ENCODE measurements at places on chromosomes 7 and 10.
A peak's percentile ranks its signal among the peaks of the same experiment; 100 is the strongest.

DNA sequence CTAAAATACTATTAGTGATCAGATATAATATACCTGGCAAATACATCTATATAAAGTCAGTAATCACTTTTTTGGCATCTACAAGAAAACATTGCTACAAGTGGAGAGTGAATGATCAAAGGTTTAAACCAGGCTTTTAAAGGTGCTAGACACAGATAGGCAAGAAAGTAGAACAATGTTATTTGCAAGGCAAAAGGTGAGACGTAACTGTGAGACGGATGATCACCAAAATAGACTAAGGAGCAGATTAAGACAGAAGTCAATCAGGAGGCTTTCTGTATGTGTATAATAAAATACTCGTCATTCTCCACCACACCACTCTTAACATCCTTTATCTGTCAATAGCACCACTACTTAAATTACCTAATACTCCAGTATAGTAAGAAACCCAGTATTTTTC lies 8.3 kb downstream of the ANXA7 start:
- no peak for DNase-seq

DNA sequence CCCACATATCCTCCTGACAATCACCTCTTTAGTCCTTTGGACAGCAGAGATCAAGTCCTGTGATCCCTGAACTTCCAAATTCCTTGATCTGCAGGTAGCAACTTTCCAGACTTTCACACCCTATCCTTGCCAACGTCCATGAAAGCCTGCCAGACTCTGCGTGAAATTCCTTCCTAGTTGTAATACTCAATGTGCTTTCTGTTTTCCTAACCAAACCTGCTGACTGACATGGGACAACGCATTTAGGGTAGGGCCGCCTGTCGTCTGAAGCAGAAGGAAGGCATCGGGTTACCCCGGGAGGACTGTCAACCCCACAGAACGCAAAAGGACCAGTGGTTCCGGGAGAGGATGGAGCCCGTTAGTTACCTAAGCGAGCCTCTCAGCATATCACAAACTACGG lies 23.9 kb downstream of the ITGA8 start:
- DNase-seq, result no peak

- no peak for DNase-seq
These were observed 90.1 kb downstream of the FOXL3 start for GRCh38 chr7:380139-380485.

DNA sequence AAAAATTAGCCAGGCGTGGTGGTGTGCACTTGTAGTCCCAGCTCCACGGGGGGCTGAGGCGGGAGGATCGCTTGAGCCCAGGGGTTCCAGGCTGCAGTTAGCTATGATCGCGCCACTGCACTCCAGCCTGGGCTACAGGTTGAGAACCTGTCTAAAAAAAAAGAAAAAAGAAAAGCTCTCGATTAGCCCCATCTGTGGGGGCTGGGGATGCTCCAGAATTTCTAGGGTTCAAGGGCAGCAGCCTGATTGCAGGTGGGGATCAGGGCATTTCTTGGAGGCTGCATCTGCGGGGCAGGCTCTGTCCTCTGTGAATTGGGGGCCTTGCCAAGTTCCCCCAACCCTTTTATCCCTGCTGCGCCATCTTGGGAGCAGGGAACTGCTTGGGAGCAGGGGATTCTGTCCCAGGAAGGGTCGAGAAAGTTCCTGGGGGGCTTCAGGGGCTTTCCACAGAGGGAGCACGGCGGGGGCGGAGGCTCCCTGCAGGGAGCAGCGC lies 651 bp upstream of the ARPC1A start:
- DNase-seq, result no peak

DNA sequence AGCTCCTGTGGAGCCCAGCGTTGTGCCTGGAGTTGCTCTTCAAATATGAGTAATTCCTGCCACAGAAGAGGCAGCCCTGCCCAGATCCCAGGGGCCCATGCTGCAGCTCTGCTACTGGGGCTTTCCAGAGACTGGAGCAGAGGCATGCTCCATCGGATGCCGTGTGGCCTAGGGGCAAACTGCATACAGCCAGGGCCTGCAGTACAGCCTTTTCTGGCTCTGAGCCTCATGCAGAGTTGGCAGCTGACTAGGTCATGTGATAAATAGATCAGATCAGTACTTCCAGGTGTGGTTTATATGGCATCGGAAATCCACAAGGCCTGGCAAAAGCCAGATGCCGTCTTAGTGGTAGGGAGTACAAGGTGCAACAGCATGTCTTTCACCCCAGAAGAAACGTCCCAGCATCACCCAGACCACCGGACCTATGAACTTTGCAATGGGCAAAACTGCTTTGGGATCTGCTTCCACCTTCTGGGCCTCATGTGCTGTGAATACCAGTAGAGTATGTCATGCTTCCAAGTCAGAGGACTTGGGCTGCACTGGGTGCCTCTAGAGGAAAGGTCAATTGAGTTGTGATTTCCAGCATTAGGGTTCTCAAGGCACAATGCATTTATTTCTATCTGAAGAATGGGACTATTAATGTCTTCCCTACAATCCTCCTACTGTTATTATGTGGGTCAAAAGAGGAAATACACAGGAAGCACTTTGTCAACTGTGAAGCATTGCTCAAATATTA lies 250.7 kb upstream of the ZNF32 start:
- DNase-seq, result no peak

DNA sequence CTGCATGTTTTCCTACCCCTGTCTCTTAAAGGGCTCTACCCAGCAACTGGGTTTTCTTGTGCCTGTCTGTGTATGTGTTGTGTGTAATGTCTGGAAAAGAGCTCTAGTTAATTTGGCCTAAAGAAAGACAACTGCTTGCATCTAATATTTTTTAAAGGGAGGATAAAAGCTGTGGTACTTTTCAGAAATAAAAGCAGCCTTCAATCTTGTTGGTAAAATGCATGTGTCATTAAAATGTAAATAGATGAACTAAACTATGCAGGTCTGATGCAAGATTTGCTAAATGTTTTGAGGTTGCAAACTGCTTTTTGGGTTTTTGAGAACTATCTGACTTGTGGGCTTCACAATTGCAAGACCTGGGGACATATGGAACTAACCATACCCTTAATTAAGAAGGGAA lies 445.3 kb downstream of the HTR7 start:
- DNase-seq, result no peak

GRCh38 chr10:61157182-61157581 lies 213.2 kb upstream of the RHOBTB1 start:
- no peak for DNase-seq

DNA sequence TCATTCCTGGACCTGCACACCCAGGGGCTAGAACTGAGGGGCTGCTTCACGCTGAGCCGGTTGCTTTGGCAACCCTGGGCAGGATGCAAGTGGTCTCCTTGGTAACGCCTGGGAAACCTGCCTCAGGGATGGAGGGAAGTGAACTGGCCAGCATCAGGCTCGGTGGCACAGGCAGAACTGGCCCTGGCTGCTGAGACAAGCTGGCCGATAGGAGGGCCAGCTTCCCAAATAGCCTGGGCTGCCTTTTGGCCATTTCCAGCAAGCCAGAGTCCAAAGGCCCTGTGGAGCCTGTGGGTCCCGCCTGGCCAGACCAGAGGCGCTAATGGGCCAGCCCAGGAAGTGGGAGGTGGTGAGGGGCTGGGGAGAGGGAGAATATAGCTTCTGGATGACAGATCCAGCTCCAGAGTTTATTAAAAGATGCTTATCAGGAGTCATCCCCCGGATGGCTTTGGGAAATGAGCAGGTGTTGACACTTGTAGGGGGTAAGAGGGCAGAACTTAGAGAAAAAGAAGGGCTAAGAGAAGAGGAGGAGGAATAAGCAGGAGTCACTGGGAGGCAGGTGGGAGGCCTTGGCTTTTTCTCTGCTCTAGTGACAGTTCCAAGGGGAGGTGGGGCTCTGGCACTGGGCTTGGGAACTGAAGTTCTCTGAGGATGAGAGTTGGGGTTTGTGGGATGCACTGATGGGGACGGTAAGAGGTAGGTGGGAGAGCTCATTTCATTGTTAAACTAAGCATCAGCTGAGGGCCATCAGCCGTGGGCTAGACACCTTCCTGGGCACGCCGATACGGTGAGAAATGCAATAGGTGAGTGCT lies 9.6 kb downstream of the NEURL1 start:
- no peak for DNase-seq

DNA sequence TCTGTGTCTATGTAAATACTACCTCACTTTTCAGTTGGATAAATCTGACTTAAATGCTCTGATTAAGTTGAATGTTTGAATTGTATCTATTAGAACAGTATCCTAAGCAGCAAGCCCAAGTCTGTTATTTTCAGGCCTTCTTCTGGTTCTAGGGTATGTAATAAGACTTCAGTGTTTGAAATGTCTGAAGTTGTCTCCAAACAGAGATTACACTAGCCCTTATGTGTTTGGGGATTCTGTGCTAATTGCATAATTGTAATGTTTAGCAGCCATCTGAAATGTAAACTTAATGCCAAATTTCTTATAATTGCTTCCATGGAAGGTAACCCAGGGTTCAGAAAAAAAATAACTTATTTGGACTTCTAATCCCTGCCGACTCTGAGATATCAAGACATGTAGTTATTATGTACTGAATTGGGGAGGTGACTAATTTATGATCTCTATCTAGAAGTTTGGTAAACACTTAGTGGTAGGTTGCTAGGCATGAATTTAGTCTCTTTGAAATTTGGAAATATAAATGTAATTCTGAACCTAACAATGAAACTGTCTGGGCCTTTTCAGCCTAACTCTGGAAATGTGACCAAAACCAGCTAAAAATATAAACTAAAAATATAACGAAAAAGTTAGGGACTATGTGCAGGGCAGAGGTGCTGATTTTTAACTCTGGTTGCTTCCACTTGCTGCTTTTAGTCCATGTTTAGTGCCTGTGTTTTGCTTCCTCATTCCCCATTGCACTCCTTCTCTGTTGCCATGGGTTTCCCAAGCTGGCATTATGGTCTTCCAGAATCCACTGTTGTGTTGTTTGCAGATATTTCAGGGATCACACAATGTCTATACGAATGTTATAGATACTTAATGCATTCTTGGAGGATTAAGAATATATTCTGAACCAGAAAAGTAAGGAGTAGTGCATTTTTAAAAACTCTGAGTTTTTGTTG lies 54.8 kb downstream of the MCU start:
- DNase-seq, result no peak

DNA sequence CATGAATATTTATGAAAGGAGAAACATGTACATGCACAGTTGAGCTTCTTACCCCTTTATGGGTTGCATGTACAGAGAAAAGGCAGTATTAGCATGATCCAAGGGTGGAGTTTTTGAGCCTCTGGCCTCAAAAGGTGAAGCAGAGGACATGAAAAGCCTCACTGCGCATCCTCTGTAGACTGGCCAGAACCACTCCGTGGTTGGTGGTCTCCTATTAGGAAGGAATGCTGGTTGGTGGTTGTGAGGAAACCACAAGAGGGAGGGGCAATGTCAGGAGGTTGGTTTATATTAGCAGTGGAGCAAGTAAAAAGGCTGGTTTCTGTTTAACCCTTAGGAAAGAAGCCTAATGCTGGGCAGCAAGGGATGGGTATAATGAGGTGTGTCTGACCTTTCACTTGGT lies 37.5 kb downstream of the AHCYL2 start:
- no peak for DNase-seq

GRCh38 chr10:131701131-131701947 lies 199.5 kb upstream of the PPP2R2D start:
- no peak for DNase-seq

- no peak for DNase-seq
These were observed 12.7 kb upstream of the AMZ1 start for GRCh38 chr7:2675256-2675764.

DNA sequence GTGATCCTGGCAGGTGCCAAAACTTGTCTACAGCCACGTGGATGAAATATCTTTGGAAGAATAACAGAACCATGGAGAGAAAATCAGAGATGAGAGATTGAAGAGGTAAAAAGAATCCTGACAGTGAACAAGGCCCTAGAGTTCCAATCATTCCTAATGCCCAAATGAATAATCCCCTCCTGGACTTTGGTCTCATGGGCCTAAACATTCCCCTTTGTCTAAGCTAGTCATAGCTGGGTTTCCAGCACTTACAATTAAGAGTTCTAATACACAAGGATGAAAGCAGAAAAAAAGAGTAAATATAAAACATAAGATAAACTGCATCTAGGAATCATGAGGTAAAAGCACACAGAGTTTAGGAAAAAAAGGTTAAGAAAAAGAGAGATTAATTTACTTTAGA lies 40.2 kb downstream of the ARHGAP12 start:
- no peak for DNase-seq

- no peak for DNase-seq
These were observed 113.0 kb downstream of the SEC23IP start for GRCh38 chr10:120005207-120006201.

DNA sequence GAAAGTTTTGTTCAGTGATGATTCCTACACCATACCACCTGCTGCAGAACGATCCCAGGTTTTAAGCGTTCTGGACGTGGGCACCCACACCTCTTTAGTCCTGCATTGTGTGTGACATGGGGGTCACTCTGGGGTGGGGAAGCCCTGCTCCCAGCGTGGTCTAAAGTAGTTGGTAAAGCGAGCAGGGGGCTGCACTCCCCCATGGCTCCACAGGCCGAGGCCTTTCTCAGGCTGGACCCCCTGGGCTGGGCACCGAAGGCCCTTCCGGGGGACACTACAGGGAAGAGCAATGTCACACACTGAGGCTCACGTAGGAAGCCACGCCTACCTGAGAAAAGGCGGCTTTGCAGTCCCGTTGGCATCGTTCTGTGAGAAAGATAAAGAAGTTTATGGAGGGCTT lies 12.3 kb downstream of the BRI3 start:
- DNase-seq, result no peak

GRCh38 chr10:25934621-25935139 lies 651 bp downstream of the MYO3A start:
- peak; percentile 47 for DNase-seq

- DNase-seq, result peak; percentile 79
These were observed 44.2 kb downstream of the PDLIM1 start for GRCh38 chr10:95246582-95247051.

GRCh38 chr7:50644114-50644513 lies 78.9 kb upstream of the DDC start:
- no peak for DNase-seq

GRCh38 chr7:100675581-100676350 lies 2.2 kb downstream of the GNB2 start:
- peak; percentile 87 for DNase-seq

DNA sequence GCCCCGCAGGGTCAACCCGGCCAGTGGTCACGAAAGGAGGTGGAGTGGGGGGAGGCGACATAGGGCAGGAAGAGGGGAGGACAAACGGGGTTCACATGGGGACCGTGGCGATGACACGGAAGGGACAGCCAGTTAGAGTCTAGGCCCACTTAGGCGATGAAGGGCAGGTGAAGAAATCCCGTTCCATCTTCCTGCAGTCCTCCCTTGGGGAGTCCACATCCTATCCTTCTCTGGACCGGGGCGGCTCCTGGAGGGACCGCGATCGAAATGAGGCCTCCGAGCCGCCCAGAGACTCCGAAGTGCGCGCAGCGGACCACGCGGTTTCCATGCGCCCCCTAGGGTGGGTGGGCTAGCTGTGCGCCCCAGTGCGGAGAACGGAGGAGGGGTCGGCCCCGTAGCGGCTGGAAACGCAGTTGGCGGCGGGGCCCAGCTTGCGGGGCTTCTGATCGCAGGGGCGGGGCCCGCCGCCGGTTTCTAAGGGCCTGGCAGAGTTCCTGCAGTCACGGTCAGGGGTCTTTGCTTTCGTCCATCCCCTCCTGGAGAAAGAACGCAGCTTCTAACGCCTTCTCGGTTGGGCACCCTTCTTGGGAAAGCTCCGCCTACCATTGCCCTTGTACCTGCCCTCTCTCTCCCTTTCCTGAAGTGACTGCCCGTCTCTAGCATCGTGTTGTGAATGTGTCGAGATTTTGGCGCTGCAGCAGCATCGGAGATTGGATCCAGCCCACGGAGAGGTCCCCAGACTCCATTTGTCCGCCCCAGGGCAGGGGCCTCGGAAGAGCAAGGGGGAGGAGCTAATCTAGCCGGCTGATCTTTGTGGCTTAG lies 17.9 kb upstream of the TMEM225B start:
- DNase-seq, result peak; percentile 67

Measured in stimulated activated CD4-positive, alpha-beta T cell treated with anti-CD3 and anti-CD28 coated beads, Interleukin-15, amount 100 ng/mL, for 24 hours (primary cell).